BJ (cell line): ENCODE measurements at places on chromosomes 5 and 9.
A peak's percentile ranks its signal among the peaks of the same experiment; 100 is the strongest.

DNA sequence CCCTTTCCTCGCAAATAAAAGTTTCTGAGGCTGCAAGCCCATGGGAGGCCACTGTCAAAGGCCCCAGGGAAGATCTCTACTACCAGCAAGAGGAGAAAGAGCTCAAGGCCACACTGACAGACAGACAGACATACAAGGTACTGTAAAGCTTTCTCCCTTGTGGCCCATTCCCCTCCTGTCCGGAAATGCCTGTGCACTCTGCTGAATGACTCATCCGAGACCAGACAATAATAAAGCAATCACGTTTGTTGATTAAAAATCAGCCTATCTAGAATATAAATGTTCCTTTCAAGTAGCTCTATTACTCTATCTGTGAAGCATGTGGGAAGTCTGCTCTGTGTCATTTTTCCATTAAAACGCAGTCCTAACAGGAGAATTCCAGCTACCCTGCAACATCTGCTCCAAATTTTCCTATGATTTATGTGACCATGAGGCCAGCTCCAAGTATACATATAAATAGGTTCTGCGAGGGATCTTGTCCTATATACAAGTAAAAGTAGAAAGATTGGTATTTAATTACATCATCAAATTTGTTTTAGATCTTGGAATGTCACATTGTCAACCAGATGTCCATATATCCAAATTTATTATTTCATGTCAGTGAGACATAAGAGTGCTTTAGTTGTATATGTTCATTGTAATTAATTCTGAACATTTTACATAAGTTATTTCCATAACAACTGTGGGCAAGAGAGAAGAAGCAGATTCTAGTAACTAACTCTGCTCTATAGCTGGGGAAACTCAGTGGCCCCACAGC lies 34.7 kb upstream of the TGFBI start:
- peak; percentile 80 for DNase-seq

GRCh38 chr5:77064040-77064439 lies 23.0 kb downstream of the ZBED3 start:
- DNase-seq, result no peak

GRCh38 chr5:138677782-138678181 lies 75.4 kb upstream of the CTNNA1 start:
- no peak for DNase-seq

DNA sequence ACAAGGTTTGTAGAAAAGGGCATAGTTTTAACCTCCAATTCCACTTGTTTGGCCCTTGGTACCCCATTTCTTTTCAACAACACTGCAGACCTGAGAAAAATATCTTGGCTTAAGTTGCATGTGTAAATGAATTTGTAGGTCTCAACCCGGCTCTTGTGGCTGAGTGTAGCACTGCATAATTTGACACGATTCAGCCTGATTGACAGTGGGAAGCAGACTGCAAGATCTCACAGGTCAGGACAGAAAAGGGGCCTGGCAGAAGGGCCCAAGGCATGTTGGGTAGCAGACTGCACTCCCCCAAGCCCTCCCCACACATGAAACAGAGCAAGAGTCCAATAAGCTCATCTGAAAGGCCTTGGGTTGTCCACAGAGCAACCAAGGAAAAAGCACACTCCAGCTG lies 169.7 kb upstream of the SMARCA2 start:
- DNase-seq, result no peak

- no peak for DNase-seq
Measured at GRCh38 chr5:102794677-102795331, 39.7 kb downstream of the PAM start.

GRCh38 chr5:154446195-154447088 lies 645 bp downstream of the SAP30L start:
- no peak for DNase-seq

GRCh38 chr5:66515209-66515608 lies 81.0 kb upstream of the MAST4 start:
- no peak for DNase-seq

DNA sequence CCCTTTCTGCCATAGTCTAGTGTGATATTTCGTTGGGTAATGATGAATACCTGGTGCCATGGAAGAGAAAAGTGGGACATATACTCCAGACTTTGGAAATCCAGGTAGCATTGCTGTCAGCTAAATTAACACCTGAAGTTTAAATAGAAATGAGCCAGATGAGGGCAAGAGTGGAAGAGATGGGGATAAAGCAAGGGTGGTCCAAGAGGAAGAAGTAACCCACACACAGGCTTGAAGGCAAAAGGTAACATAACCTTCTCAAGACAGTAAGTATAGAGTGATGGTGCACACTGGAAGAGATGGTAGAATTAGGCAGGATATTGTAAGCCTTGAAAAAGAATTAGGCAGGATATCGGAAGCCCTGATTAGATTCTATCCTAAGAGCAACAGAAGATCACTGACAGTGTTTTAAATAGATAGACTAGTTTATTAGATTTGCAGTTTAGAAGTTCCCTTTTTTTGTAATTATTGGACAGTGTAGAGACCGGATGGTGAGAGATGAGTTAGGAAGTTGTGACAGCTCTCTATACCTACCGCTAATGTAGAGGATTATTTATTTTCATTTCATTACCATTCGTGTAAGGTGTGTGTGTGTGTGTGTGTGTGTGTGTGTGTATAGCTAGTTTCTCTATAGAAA lies 16.8 kb downstream of the ANXA1 start:
- DNase-seq, result no peak

DNA sequence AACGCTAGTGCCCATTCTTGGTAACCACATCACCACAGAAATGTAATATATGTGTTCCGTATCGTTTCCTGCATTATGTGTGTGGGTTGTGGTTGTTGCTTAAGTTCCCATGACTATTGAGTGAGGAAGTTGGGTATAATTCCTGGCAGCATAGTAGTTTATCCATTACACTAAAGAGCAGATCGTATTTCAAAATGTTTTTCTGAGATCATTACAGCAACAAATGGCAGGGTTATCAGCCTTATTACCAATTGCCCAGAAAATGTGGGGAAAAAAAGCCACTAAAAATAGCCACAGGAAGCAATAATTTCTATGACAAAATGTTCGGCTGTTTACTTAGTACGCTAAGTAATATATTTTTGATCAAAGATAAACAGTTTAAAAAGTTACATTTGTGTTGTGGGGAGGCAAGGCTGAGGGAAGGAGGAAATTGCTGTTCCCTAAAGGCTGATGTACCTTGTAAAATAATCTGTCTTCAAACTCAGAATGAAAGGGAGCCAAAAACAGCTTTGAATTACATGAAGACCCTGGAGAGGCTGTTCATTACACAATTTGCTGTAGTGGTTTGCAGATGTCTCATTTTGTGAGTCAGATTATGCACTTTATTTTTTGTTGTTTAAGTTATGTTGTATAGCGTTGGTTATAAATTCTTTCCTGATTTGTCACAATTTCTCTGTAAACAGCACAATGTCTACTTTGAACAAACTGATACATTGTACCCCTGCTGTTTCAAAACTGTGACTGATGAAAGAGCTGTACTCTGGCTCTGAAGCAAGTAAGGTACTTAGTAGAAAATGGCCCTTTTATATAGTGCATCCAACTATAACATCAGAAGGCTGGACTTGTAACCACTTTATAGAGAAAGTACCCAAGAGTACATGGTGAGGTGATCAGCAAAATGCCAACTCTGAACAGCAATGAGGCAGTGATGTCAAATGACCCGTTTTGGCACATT lies 1028.5 kb downstream of the NR2F1-AS1 start:
- peak; percentile 94 for DNase-seq
